Tibial nerve (tissue), 4 donors: ENCODE measurements at places on chromosomes 2 and 18. TPM values are rescaled to one million over a fixed set of nuclear protein-coding genes. Genes with fewer than 3 reads are reported as not detected.
A peak's percentile ranks its signal among the peaks of the same experiment; 100 is the strongest.

GRCh38 chr2:215293879-215294278, 18.0 kb upstream of the ATIC start:
- DNase-seq = no peak

GRCh38 chr2:45121236-45121927, 112.1 kb upstream of the SIX2 start:
- no peak for DNase-seq

DNA sequence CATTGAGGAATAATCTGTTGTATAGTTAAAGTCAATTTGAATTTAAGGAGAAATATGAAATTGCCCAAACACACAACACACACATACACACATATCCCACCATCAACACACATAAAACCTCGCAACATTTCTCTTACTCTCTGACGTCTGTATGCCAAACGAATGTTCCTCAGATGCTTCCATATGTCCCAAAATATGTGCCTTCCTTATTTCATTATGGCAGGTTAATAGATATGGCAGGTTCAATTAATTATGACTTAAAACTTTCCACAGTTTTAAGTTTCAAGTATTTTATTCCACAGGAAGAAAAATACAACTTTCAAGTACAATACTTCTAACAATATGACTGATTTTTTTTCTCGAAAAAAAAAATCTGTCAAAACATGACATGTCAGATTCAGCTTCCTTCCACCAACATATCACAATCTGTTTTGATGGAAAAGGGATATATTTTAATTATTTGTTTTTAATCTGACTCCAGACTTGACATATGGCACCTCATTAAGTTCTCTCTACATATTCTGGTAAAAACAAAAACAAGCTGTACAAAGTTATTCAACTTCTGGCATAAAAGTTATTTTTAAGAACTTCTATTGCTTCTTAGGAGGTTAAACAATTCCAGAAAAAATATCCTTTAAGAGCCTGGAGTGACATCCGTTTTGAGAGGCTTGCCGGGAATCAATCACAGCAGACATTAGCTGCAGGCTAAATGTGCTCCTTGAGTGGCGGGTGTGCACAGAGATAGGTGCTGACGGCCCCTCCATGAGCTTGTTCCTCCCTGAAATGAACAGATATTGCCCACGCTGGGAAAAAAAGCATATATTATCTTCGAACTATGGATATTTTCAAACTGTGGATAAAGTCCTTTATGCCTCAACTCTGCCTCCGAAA, 812.7 kb downstream of the DCDC2C start:
- DNase-seq = no peak

TNS1 gene
- 542 TPM for total RNA-seq

DNA sequence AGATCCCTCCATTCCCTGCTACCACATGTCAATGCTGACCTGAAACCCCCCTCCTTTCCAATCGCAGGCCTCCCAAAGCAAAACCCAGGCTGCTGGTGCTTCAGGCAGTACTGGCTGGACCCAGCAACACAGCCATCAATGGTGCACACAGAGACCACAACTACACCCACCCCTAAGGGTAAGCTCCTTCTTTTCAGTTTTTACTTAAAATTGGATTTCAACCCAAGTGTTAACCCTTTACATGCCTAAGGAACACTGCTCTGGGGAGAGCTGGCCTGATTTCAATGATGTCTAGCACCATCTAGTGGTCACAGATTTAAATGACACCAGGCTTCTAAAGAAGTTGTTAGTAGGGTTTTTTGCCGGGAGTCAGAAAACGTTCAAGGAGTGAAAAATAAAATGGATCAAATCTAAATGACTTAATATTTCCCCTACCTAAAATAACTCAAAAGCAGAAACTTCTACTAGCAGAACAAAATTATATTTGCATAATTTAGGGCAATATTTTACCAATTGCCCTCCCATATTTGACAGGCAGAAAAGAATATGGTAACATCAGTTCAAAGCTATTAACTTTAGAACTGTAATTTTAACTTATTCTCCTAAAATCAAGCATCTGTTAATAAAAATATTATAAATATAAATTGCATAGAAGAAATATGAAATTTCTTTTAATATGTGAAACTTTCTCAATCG, 24.6 kb downstream of the FECH start:
- DNase-seq = no peak

TBR1 gene
- total RNA-seq = not detected

- no peak for DNase-seq
Measured at GRCh38 chr2:234672498-234673150, 175.7 kb upstream of the ARL4C start.

DNA sequence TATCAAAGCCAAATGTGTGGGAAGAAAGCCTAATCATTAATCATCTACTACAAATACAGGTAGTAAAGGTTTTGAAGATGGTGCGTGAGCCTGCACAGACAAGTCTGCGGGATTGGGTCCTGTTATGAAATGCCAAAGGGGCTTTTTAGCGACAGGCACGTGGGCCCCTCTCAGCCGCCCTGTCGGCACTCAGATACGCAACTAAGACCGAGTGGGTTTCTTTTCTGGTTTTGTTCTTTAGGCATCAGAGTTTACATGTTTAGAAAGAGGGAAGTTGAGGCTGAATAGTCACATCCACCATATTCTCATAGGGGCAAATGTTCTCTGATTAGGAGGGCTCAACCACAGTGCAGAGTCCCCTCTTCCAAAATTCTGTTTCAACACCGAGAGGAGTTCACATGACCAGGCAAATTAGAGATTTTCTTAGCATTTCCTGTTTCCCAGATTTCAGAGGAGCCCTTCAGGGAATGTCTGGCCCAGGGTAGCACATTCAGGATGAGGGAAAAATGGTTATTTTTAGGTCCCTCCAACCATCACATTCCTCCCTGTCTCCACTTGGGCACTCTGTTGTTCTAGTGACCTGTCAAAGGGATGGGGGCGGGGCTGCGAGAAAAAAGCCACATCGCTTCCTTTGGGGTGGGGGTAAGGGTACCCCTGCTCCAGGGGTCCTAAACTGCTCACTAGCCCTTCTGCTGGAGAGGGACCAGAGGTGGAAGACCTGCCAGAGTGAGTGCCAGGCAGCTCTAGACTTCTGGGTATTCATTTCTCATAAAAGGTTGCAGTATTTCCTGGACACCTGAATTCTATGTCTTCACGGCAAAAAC, 159.2 kb downstream of the BCL2 start:
- DNase-seq = no peak

DNA sequence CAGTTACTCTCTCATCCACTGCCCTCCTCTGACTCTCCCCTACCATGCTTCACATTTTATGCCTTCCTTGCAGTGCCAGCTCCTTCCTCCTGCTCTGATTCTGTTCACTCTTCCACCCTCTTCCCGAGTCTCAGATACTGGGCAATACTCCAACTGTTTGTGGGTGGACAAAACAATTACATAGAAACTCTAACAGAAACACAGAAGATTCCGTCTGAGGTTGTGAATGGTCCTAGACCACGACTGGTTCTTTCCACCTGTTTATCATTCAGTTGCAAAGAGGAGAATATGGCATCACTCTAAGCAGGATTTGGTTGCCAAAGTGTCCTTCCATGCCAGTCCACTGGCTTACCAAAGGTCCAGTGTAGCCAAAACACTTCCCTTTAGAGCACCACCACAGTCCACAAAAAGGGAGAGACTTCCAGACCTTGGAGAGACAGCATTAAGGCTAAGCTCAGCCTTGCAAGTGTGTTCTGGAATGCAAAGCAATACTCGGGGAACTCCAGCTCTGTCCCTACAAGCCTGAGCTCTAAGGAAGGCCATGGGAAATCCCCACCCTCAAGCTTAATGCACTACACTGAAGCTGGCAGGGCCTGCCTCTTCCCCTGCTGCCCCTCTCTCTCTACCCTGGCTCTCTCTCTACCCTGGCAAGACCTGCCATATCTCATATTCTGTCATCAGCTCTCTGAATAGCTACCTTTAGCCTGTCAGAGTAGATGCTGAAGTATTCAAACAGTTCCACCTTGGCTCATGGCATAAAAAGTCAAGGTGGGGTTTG, 33.6 kb upstream of the RND3 start:
- no peak for DNase-seq

NYAP2 gene
- total RNA-seq = not detected

GRCh38 chr2:216535454-216535995, 36.9 kb downstream of the RPL37A start:
- peak; percentile 37 for DNase-seq

DNA sequence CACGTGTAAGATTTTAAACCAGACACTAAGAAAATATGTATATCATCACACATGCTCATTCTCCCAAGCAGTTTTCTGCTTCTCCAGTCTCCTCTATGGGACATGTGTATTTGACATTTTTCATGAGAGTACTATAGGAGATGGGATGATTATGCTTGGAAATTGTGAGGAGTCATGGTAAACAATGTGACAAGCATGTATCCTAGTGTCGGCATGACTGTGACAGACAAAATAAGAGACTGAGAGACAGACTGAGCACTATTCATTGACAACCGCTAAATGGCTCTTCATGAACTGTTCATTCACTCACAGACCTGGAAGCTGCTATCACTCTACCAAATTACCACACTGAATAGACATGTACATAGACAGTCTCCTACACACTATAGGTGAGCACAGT, 127.1 kb downstream of the VWC2L start:
- no peak for DNase-seq

GRCh38 chr2:121287146-121287798, 2.3 kb upstream of the TFCP2L1 start:
- peak; percentile 52 for DNase-seq

- DNase-seq = no peak
Measured at GRCh38 chr2:176092270-176093144, at the start of gene HOXD13. Gene HOXD13, plus strand, starts transcription at chr2:176092721. Its CDS starts 170 bp downstream, at chr2:176092891.

DNA sequence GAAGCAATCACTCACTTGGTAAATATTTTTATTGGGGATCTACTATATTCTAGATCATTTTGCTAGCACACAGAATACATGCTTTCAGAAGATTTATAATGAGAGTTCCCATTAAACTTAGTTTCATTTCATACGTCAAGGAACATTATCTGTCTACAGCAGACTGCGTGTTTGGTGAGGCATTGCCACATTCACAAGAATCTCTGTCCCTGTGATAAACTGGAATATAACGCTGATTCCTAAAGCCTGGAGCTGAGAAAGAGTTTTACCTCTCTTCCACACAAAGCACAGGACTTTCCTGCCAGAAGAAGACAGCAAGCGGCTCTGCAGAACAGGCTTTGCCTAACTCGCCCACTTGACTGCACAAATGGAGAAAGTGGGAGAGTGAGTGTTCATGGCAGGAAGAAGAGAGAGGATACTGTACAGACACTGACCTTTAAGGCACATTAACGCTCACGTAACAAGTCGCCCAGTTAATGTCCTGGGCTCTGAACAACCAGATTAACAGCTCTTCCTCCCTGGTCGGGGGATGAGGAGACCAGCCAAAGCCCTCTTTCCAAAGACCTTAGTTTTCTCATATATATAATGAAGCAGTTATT, 356.2 kb downstream of the GPD2 start:
- DNase-seq = no peak

DNA sequence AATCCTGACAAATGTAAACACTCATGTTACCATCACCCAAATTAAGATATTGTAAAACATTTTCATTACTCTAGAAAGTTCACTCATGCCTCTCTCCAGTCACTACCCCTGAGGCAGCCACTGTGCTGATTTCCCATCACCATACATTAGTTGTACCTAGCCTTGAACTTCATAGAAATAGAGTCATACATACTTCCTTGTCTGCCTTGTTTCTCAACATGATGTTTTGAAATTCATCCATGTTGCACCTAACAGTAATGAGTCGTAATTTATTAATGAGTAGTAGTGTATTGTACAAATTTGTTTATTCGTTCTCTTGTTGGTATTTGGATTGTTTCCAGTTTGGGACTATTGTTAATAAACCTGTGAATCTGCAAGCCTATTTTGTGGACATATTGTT, 49.0 kb upstream of the TWSG1 start:
- DNase-seq = no peak

DNA sequence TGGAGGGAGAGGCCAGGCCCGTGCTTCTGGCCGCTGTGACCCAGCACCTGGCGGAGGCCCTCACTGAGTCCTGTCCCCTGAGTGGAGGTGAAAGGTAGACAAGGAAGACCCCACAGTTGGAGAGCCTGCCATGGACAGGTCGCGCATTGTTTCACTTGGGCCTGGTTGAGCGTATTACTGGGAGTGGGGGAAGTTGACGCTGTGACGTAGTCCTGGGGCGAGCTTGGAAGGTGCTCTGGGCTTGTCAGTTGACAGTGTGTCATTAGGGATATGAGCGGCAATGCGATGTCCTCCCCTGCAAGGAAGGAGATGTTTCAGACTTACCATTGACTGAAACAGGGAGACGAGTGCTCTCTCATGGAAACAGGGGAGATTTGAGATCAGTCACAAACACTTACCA, 127.1 kb downstream of the SH3RF3 start:
- no peak for DNase-seq

- DNase-seq = no peak
Measured at GRCh38 chr2:113879457-113879856, 10.4 kb upstream of the ACTR3 start.

DNA sequence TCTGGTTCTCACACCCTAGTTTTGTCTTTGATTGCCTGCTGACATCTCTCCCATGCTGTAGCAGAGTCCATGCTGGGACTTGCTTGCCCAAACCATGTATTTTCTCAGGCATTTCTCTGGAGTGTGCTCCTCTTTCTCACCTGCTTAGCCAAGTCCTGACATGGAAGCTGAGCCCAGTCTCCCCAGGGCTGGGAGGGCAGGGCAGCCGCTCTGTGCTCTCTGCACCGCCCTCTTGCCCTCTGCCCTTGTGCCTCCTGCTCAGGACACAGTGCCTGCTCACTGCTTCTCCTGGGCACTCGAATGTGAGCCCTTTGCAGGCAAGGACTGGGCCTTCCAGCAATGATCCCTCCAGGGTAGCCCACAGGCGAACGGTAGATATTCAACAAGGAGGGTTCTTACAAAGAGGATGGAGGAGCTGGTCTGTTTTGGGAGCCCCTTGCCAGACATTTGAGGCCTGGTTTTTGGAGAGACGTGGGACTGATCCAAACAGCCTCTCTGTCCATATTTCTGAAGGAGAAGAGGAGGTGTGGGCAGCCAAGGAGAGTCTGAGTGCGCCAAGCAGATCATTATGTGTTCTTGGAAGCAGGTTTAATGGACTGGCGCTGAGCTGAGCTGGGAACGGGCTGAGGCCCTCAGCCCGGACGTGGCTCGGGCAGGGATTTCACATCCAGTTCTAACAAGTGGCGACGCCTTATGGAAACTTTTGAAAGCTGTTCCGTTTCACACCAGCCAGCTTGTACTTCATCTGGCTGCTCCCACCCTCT, 4.0 kb downstream of the SLC14A2 start:
- peak; percentile 50 for DNase-seq

DNA sequence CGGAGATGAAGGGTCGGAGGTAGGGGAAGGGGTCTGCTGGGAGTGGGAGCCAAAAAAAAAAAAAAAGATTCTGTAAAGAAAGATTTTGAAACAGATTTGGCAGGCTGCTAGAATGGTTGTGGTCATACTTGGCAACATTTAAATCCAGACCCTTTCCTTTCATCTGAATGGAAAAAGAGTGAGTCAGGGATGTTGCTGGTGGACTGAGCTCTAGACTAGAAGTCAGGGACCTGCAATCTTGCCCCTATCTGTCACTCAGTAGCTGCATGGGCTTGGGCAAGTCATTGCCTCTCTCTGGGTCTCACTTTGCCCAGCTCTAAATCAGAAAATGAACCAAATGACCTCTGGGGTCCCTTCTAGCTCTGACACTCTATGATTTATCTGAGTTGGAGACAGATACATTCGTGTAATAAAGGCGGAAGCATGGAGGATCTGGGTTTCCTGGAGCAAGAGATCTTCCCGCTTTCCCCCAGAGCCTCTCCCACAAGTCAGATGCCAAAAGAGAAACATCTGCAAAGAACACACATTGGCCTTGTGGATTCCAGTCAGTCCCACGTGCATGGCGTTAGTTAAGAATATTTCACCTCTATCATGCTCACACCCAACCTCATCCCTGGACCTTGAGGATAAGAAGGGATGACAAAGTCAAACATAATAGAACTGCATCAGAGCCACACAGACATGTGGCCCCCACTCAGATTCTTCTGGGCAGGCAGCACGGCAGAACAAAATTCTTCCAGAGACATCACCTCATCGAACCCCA, 58.5 kb downstream of the ADD2 start:
- DNase-seq = no peak
